Activated CD8-positive, alpha-beta memory T cell treated with anti-CD3 and anti-CD28 coated beads, Interleukin-2, amount 10 ng/mL, durations not matched to agents 7 days and 5 days (primary cell): ENCODE measurements at places on chromosomes 12 and 14. TPM values are rescaled to one million over a fixed set of nuclear protein-coding genes. Genes with fewer than 3 reads are reported as not detected.

Gene SLC25A21
- not detected for total RNA-seq

Gene EEF1AKMT3
- total RNA-seq = 4.1 TPM

DNA sequence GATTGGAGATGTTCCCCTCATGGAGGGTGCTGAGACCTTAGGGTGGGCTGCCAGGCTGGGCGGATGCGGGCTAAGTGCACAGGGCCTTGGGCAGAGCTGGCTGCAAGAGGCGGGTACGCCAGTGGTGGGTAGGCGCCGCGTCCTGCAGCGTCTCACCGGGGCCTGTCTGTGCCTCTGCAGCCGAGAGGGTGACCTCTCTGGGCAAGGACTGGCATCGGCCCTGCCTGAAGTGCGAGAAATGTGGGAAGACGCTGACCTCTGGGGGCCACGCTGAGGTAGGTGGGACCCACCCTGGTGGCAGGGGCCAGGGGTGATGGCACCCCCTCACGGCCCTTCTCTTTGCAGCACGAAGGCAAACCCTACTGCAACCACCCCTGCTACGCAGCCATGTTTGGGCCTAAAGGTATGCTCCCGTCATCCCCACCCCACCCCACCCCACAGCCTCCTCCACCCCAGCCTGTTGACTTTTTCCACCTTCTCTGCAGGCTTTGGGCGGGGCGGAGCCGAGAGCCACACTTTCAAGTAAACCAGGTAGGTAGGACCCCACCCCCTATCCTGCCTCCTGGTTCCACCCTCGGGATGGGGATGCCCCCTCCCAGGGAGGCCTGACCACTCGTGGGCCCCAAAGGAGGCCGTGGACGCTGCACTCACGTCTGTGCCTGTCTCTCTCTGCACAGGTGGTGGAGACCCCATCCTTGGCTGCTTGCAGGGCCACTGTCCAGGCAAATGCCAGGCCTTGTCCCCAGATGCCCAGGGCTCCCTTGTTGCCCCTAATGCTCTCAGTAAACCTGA is 1.5 kb downstream of the CRIP1 start:
- DNase-seq = peak; percentile 70

DNA sequence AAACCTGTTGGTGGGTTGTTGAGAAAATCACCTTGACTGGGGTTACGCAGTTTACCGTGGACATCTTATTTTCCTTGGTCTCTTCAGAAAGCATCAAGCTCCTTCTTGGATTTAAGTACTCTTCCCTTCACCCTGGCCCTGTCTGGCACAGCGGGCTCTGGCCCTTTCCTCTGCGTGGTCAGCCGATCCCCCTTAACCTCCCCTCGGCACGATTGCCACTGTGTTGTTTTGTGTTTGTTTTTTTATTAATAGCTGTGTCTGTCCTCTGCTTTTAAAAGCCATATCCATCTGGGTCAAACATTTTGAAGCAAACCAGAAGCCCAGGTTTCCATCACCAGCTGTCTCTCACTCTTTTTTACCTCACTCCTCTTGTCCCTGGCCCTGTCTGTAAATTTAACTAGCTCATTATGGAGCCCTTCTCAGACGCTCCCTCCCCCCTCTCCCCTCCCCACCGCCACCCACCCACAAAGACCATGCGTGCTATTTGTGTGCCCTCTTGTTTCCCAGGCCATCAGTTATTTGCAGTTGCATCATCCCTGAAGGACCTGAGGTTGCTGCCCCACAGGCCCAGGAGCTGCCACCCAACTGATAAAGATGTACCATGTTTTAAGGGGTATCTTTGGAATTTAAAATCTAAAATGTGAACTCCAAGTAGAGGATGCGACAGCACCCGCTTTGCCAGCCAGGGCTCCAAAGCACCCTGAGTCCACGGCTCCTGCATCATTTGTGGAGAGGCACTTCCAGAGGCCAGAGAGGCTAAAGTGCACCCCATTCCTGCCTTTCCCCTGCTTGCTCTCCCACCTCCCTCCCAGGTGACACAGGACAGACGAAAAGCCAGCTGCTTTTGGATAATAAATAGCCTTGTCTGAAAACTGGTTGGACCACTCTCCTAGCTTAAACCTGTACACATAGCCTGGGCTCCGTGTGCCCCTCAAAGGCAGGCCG is 3.9 kb downstream of the BCL11B start:
- DNase-seq = peak; percentile 76

- DNase-seq = peak; percentile 33
These were observed at the start of gene GPX2 for GRCh38 chr14:64942531-64943111. Gene GPX2 (minus strand): TSS chr14:64942745. CDS start chr14:64942726, 19 bp downstream.

Gene TWF1
- total RNA-seq = 25.2 TPM

DNA sequence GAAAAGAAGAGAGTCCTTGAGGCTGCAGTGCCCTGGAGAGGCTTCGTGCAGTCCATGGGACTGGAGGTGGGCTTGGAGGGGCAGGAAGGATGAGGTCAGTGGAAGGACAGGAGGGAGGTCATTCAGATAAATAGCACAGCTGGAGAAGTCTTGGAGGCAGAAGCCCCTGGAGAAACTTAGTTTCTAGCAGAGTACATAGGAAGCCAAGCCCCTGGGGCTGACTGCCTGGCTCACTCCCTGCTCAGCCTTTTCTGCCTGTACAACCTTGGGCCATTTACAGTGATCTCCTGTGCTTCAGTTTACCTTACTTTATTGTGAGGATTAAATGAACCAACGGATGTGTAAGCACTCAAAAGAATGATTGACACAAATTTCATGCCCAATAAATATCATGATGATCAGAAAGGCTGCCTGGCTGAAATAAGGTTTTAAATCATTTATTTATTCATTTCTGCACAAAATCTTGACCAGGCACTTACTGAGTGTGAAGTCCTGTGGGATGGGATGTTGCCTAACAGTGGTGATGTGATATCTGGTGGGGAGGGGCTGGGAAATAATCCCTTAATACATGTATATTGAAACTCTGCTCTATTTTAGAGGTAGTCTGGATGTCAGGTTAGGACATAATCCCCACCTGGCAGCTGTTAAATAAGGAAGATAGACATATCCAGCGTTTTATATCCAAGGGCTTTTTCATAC is 54.3 kb downstream of the PLEKHG7 start:
- no peak for DNase-seq

DNA sequence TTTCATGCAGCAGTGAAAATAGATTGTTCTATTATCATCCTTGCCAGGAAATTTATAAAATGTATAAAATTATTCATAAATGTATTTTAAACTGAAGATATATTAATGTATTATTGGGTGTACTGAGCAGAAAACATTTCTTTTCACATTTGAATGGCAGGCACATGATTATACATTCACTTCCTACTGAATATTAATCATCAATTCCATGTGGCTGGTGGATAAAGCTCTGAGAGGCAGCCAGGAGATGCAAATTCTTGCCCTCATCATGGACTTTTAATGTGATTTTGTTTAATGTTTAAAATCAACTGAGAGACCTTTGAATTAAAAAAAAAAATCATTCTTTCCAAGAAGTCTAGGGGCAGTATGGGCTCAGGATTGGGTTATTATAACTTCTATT is 40.8 kb downstream of the ANO6 start:
- no peak for DNase-seq

Gene FOXN4
- total RNA-seq = not detected

GRCh38 chr12:112256780-112257179 is 125.5 kb downstream of the HECTD4 start:
- DNase-seq = no peak

Gene TAS2R7
- total RNA-seq = not detected

DNA sequence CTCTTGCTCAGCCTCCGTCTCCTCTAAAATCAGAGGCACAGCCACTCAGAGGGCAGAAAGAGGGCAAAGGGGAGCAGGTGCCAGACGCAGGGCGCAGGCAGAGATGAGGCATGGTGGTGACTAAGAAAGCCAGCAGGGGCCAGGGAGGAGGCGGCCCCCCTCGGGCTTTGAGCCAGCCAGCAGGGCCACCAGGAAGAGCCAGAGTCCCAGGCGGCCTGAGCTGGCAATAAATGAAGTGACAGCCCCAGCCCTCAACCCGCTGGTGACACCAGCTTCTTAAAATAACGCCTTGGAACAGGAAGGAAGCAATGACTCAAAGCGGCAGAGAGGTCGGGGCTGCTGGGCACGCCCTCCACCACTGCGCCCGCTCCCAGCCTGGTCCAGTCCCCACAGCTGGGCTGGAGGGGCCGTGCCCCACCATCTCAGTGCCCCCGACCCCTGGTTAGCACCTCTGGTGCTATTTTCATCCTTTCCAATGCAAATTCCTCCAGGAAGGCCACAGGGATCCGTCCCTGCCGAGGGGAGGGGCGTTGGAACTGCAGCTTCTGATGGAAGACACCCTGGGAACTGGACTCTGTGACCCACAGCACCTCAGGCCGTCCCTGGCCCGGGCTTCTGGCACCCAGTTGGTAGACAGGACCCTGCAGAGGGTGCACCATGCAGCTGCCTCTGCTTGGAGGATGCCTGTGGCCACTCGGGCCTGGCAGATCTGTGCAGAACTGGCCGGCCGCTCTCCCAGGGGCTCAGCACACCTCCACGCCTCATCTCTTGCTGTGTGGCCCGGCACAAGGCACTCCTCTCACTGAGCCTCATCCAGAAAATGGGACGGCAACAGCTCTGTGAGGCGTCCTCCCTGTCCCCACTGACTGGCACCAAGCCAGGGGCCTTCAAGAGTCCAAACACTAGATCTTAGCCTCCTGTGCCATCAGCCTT is 113.7 kb downstream of the NCOR2 start:
- peak; percentile 94 for DNase-seq
